ENCODE measurements at places on chromosomes 3 and 15. TPM values are rescaled to one million over a fixed set of nuclear protein-coding genes. Genes with fewer than 3 reads are reported as not detected.

- H3K4me1 ChIP-seq, result peaks cover 36% of the 10 kb centered on the region
- peak overlapping the region; percentile 27 for H3K27ac ChIP-seq
- peaks cover 75% of the 10 kb centered on the region for H3K27me3 ChIP-seq
- no peaks in the 10 kb centered on the region for H3K36me3 ChIP-seq
- peak overlapping the region; percentile 61 for H3K4me3 ChIP-seq
These were observed 5.9 kb downstream of the RNU6-1 start for GRCh38 chr15:67833710-67834511.

- peaks cover 18% of the 10 kb centered on the region for H3K4me1 ChIP-seq
- no peak for DNase-seq
- no peak overlapping the region for H3K27ac ChIP-seq
- no peak overlapping the region for H3K4me3 ChIP-seq
- no peaks in the 10 kb centered on the region for H3K27me3 ChIP-seq
- no peaks in the 10 kb centered on the region for H3K36me3 ChIP-seq
These were observed 219.9 kb downstream of the TCF12 start for GRCh38 chr15:57138349-57138788.

- H3K36me3 ChIP-seq, result no peaks in the 10 kb centered on the region
- DNase-seq, result no peak
- H3K4me3 ChIP-seq, result no peak overlapping the region
These were observed 26.2 kb downstream of the SLC12A8 start for GRCh38 chr3:125186261-125186787.

C3orf80 gene
- total RNA-seq, result 0.09 TPM

- peaks cover 40% of the 10 kb centered on the region for H3K4me1 ChIP-seq
- peak; percentile 24 for DNase-seq
- no peaks in the 10 kb centered on the region for H3K36me3 ChIP-seq
- no peaks in the 10 kb centered on the region for H3K27me3 ChIP-seq
- H3K27ac ChIP-seq, result no peak overlapping the region
- H3K4me3 ChIP-seq, result peak overlapping the region; percentile 92
These were observed 507 bp upstream of the JMJD7 start for GRCh38 chr15:41827290-41827879.

DNA sequence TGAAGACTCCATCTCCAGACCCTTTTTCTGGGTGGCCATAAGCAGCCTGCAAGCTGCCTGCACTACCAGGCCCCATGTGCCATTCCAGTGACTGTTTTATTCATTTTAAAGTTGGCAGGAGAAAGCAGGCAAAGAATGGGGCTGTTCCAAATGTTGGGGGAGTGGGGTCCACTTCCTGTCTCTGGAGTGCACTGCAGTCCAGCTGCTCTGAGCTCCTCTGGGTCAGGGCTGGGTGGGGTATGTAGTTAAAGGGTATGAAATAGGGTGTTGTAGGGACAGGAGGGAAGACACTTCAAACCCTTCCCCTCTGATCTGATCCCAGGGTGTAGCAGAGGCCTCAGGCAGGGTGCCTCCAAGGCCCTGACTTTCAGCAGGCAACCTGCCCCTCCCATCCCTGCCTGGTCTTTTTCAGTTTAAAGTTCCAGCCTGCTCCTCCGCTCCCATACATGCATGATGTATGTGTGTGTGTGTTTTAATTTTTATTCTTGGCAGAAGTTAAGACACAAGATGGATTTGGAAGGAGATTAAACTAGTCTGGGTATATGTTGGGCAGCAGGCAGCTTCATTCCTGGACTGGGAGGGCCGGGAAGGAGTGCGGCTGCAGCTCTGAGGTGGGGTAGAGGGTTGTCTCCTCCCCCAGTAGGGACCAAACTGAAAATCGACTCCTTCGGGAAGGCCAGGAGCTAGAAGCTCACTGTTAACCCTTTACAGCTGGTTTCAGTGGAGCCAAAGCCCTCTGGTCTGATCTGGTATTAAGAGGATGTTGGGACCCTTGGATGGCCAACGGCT lies 17.3 kb downstream of the BOC start:
- no peaks in the 10 kb centered on the region for H3K36me3 ChIP-seq
- DNase-seq, result no peak
- no peak overlapping the region for H3K4me3 ChIP-seq
- H3K4me1 ChIP-seq, result peaks cover 25% of the 10 kb centered on the region

GRCh38 chr3:115347737-115348136 lies 200.6 kb upstream of the ZBTB20 start:
- no peaks in the 10 kb centered on the region for H3K4me1 ChIP-seq
- no peaks in the 10 kb centered on the region for H3K27me3 ChIP-seq
- no peaks in the 10 kb centered on the region for H3K36me3 ChIP-seq
- no peak overlapping the region for H3K4me3 ChIP-seq
- no peak overlapping the region for H3K27ac ChIP-seq
- DNase-seq, result no peak

DNA sequence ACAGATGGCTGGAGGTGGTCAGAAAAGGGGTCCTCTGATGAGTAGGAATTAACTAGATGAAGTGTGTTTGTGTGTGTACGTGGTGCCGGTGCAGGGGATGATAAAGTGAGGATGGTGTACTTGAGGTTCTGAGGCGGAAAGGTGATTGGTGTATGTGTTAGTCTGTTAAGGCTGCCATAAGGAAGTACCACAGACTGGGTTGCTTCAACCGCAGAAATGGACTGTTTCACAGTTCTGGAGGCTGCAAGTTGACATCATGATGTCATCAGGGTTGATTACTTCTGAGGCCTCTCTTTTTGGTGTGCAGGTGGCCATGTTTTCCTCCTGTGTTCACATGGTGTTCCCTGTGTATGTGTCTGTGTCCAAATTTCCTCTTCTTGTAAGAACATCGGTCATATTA lies 202.4 kb upstream of the RGMA start:
- H3K4me1 ChIP-seq, result no peaks in the 10 kb centered on the region
- DNase-seq, result no peak
- no peak overlapping the region for H3K4me3 ChIP-seq
- no peak overlapping the region for H3K27ac ChIP-seq
- H3K36me3 ChIP-seq, result no peaks in the 10 kb centered on the region

DNA sequence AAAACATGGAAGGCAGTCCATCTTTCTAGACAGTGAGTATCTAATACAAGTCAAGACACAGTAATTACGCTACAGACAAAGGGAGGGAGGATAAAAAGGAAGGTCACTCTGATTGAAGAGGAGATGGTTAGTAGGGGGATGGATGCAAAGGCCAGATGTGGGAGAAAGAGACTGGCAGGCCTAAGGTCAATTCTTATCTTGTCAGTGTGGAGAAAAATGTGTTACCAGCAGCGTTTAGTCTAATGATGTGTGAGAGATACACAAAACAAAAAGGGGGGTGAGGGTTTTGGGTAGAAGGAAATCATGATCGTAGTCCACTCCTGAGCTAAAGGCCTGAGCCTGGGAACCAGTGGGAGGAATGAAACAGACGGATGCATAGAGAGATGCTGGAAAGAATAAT lies 46.7 kb downstream of the RFTN1 start:
- H3K27ac ChIP-seq, result no peak overlapping the region
- no peaks in the 10 kb centered on the region for H3K27me3 ChIP-seq
- H3K4me1 ChIP-seq, result peaks cover 77% of the 10 kb centered on the region
- DNase-seq, result no peak
- H3K36me3 ChIP-seq, result peaks cover 51% of the 10 kb centered on the region

SLCO3A1 gene
- total RNA-seq, result 8.2 TPM

DNA sequence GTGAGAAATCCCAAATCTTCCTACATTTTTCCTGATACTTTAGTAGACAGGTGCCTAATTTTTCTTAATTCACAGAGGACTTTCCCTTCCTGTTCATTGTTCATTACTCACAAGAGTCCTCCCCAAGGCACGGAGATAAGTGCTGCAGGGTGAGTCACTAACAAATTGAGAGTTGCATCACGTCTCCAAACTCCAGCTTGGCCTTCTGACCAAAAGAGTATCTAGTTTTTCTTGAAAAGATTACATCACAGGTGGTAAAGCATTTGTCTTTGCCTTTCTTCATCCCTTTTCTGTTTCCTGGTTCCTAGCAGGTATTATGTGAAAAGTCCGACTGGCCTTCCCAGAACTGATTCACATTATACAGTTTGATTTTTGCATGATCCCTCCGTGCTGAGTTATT lies 24.9 kb upstream of the RASGRP1 start:
- no peaks in the 10 kb centered on the region for H3K27me3 ChIP-seq
- peak; percentile 42 for DNase-seq
- H3K4me1 ChIP-seq, result peaks cover 56% of the 10 kb centered on the region
- peak overlapping the region; percentile 29 for H3K27ac ChIP-seq
- peak overlapping the region; percentile 49 for H3K4me3 ChIP-seq

GP5 gene
- total RNA-seq, result 1.6 TPM

ZNF770 gene
- 46.9 TPM for total RNA-seq

GRCh38 chr3:14304101-14305045 lies 98.0 kb upstream of the SLC6A6 start:
- no peak overlapping the region for H3K27ac ChIP-seq
- H3K36me3 ChIP-seq, result no peaks in the 10 kb centered on the region
- peaks cover 20% of the 10 kb centered on the region for H3K27me3 ChIP-seq
- no peak for DNase-seq

LRTM1 gene
- total RNA-seq, result not detected

DNA sequence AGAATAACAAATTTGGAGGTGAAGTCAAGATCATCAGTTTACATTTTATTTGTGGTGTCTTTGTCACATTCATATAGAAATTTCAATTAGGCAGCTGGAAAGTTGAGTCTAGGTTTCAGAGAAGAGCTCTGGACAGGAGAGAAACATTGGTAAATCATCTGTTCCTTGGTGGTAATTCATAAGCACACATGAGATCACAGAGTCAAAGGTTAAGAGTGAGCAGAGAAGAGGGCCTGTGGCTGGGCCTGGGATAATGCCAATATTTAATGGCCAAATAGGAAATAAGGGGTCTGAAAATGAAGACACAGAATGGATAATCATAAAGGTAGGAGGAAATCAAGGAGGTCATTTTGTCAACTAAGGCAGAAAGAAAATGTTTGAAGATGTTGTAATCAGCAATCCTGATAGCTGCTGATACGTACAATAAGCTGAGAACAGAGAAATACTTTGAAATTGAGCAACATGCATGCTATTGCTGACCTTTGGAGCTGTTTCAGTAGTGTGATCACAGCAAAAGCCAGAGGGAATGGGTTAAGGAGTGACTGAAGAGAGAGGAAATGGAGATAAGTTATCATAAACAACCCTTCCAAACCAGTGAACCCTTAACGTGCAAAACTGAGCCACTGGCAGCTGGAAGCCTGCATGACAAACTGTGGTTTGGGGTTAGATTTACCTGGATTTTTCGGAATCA lies 692.8 kb downstream of the AGBL1 start:
- no peak overlapping the region for H3K4me3 ChIP-seq
- H3K27me3 ChIP-seq, result peaks cover 17% of the 10 kb centered on the region
- no peak for DNase-seq

C3orf22 gene
- not detected for total RNA-seq

PRICKLE2 gene
- total RNA-seq, result 0.09 TPM

DNA sequence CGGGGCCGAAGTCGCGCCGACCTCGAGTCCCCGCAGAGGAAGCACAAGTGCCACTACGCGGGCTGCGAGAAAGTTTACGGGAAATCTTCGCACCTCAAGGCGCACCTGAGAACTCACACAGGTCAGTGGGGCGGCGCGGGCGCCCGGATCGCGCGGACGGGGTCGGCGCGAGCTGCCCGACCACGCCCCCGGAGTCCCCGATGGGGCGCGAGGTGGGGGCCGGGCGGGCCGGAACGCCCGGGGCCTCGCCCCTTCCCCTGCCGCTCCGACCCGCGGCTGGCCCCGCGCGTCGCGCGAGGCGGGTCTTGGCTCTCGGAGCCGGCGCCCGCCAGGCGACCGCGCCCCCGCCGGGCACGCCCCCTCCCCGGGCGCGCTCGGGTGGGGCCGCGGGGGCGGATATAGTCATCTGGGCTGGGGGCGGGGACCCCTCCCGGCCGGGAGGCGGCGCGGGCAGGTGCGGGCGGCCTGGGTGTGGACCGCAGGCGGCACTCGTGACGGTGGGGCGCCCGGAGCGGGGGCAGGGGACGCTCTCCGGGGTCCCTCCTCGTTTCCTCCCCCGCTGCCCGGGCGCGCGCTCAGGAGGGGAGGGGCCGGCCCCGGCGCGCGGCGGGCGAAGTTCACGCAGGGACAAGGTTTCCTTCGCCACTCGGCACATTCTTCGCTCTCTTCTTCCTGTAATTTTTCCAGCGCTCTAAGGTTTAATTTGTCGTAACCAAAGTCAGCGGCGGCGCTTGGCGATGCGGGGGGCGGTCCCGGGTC lies 1.2 kb downstream of the KLF13 start:
- DNase-seq, result peak; percentile 82
- H3K36me3 ChIP-seq, result peaks cover 9% of the 10 kb centered on the region
- H3K4me3 ChIP-seq, result peak overlapping the region; percentile 100
- peak overlapping the region; percentile 82 for H3K27ac ChIP-seq
- no peaks in the 10 kb centered on the region for H3K27me3 ChIP-seq

DNA sequence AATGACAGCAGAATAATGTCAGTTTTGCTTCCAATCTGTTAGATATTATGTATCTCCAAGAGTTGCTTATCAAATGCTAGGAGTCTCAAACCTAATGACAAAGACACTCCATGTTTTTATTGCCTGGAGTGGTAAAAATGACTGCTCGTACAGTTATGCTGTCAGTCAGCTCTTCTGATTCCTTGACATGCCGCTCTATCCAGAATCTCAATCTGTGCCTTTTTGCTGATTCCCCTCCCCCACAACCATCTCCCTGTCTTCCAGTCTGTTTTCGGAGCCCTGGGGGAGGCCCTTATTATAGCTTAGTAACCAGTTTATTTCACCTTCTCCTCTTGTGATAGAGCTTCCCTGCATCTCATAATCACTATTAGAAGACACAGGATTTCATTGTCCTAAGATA lies 2.6 kb downstream of the MKRN2 start:
- H3K36me3 ChIP-seq, result peaks cover 2% of the 10 kb centered on the region
- no peak for DNase-seq
- peaks cover 63% of the 10 kb centered on the region for H3K4me1 ChIP-seq
- H3K4me3 ChIP-seq, result peak overlapping the region; percentile 37

DNA sequence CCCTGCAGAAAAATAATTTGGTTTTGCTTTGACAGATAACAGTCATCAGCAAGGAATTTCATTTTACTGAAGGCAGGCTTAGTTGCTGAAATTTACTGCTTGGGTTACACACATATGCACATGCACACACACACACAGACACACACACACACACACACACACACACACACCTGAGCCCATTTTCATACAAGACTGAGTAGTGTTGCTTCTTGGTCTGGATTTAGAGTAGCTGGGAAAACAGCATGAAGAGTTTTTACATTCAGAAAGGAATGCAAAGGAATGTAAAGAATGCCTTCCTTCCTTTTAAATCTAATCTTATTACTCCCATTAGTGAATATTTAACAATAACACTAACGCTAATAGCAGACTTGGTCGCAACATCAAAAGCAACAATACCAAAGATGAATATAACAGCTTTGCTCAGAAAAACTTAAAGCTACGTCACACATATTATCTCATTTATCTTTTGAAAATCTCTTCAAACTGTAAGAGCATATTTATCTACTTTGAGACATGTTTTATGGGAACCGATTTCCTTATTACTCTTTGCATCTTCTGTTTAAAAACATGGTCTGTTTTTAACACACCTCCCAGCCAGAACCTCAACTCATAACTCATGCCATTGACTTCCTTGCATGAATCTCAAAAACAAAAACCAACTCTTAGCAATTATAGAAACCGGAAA lies 32.5 kb downstream of the RFTN1 start:
- no peaks in the 10 kb centered on the region for H3K27me3 ChIP-seq
- H3K4me1 ChIP-seq, result peaks cover 79% of the 10 kb centered on the region
- H3K27ac ChIP-seq, result peak overlapping the region; percentile 66
- no peak for DNase-seq
- peaks cover 45% of the 10 kb centered on the region for H3K36me3 ChIP-seq

TMCO5A gene
- not detected for total RNA-seq
